Bone marrow (tissue), 2 donors: ENCODE measurements at places on chromosomes 2 and 18.

DNA sequence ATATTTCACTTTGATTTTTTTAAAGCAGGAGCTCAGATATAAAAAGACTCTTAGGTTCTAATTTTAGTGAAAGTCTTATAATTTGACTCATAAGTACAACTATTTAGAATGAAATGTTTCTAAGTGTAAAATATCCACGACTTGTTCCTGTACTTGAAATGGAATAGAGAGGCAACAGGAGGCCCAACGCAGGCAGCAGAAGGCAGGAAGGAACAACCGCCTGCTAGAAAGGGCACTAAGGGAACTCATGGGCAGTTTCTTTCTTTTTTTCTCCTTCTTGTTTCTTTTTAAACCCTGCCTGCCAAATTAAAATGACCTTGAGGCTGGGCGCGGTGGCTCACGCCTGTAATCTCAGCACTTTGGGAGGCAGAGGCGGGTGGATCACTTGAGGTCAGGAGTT is 51.0 kb downstream of the RBMS1 start:
- DNase-seq: no peak

DNA sequence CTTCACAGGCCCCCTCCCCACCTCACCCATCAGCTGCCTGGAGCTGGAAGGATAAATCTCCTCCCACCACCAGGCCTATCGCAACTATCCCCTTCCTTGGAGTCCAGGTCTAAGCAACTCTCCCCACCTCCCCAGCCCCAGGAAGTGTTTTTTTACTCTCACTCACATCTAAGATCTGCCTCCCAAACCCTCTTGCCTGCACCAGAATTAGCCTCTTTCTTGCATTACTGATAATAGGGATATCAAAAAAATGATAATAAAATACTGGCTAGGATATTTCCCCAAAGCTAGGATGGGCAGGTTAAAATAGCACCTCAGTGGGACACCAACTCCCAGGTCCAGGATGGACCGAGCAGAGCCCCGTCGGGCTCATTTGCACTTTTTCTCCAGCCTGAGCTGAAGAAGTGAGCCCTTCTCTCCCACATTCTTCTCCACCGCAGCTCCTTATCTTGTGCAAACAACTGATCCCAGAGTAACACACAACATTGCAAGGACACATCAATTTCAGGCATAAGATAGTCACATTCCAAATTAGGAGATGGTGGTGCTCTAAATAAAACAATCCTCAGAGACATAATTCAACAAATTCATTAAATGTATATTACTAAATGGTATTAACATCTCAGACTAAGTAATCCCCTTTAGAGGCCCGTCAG is 17.7 kb upstream of the CIB4 start:
- DNase-seq: no peak

DNA sequence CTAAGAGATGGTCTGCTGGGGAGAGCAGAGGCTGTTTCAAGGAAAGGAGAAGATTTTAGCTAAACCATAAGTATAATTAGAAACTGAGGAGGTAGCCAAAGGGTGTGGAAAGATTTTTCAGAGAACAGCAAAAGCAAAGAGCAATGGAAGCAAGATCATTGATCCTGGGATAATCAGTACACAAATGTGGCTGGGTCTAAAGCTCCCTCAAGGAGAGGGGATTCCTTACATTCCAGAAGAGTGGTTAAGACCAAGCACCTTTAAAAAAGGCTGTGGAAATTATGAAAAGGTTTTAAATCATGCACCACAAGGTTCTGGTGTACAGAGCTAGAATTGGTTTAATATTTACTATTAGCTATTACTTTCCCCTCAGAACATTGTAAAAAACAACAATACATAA is 246.0 kb upstream of the UBE2E3 start:
- DNase-seq: no peak

DNA sequence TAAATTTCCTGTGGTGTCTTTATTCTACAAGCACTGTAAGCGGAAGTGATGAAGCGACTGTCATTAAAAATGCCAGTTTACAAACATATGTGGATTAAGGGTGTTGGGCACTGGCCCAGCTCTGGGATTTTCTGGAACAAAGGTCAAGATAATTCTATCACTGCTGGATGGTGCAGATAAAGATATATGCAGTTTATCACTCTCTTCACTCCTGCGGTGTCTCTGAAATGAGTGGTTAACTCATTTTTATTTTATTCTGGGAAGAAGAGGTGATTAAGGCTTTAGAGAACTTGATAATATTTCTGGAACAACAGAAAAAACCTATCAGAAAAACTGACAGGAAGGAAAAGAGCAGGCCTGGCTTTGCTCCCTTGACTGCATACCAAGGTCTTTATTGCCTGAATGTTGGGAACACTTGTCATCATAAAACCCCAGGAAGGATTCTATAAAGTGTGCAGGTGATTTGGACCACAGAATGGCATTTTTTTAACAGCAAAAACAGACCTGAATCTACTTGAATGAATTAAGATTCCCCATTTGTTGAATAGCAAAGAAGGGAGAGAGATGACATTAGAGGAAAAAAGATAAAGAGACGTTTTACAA is 32.4 kb downstream of the ABCB11 start:
- no peak for DNase-seq

GRCh38 chr2:61016392-61017002 is 1.0 kb upstream of the PEX13 start:
- no peak for DNase-seq

GRCh38 chr2:234911271-234911670 is 40.5 kb upstream of the SH3BP4 start:
- DNase-seq: no peak

DNA sequence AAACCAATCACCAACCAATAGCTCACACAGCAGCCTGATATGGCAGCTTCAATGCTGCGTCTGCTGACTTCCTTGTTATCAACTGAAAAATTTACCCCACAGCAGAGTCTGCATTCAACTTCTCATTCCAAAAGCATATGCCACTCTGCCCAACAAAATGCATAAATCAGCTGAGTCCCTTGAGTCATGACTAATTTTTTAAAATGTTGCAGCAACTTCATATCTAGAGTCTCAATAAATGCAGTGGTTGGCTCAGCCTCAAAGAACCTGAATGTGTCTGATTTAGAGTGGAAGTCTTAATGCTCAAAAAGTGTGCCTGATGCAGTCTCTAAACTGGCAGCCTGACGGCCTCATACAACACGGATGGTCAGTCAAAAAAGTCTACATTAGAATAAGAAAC is 46.5 kb downstream of the FARSB start:
- DNase-seq: no peak

DNA sequence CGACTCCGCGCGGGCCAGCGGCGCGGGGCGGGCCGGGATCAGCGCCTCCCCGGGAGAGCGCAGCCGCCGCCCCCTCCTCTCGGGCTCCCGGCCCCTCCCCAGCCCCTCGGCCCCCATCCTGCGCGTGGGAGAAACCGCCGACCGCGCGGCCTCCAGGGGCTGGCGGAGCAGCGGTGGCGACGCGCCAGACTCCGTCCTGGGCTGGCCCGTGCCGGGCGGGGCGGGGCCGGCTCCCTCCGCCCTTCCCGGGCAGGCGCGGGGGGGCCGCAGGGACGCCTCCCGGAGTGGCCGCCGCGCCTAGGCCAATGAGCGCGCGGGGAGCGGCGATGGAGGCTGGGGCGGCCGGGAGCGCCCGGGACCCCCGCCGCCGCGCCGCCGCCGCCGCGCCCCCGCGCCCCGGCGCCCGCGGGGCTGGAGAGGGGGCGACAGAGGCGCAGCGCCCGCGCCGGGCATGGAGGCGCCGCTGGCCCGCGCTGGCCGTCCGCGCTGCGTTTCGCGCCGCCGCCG is 49.1 kb downstream of the KCNIP3 start:
- DNase-seq: no peak

DNA sequence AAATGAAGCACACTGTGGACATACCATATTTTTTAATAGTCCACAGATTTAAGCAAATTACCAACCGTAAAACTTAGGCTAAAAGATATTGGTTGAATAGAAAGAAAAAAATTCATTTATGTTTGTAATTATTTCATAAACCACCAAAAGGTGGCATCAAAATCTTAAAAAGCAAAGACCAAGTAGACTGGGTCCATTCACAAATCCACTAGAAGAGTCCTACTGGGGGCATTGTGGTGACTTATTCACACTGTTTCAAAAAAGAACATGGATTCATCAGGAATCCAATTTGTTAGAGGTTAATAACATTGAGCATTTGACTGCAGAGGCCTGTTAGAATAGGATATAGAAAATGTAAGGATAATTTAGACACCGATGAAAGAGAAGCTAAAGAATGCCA is 194.9 kb upstream of the KYNU start:
- DNase-seq: no peak

- no peak for DNase-seq
These were observed 352.0 kb downstream of the IRS1 start for GRCh38 chr2:226447338-226448300.

- no peak for DNase-seq
These were observed at the start of gene KYNU for GRCh38 chr2:142877216-142877838. Gene KYNU, plus strand, starts transcription at chr2:142877664. Its CDS starts 7,704 bp downstream, at chr2:142885368.

- DNase-seq: no peak
These were observed 68.5 kb downstream of the ABI2 start for GRCh38 chr2:203396667-203397066.

- no peak for DNase-seq
These were observed 517.0 kb downstream of the PTPRM start for GRCh38 chr18:8084160-8084559.

- DNase-seq: no peak
These were observed 942.2 kb downstream of the CNTNAP5 start for GRCh38 chr2:124967325-124967724.

DNA sequence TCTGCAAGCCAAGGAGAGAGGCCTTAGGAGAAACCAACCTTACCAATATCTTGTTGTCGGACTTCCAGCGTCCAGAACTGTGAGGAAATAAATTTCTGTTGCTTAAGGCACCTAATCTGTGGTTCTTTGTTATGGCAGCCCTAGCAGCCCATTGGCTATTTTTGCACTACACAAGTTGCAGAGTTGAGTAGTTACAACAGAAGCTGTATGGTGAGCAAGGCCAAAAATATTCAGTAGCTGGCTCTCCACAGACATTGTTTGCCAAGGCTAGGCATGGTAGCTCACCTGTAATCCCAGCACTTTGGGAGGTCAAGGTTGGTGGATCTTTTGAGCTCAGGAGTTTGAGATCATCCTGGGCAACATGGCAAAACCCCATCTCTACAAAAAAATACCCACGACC is 27.1 kb upstream of the SCYGR1 start:
- no peak for DNase-seq

- DNase-seq: no peak
These were observed 23.4 kb upstream of the GLI2 start for GRCh38 chr2:120712180-120712681.

DNA sequence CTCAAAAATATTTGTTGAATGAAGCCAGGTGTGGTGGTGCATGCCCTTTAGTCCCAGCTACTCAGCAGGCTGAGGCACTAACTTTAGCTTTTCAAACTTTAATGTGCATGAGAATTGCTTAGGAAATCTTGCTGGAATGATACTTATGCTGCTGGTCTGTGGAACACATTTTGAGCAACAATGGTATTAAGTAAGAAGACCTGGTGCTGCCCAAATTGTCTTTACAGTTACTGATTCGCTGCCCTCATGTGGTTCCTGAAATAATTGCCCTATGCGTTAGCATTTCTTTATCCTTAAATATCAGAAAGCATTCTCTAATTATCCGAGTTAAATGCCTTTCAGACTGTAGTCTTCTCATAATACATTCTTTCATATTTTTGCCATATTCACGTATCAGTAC is 76.0 kb upstream of the SESTD1 start:
- DNase-seq: no peak

GRCh38 chr2:62306751-62307468 is 111.0 kb downstream of the B3GNT2 start:
- DNase-seq: no peak

GRCh38 chr2:8974016-8974415 is 29.5 kb downstream of the MBOAT2 start:
- DNase-seq: no peak

GRCh38 chr18:48813321-48813720 is 137.4 kb downstream of the SMAD7 start:
- no peak for DNase-seq

GRCh38 chr2:184155791-184156190 is 442.5 kb upstream of the ZNF804A start:
- DNase-seq: no peak

- DNase-seq: no peak
These were observed 14.3 kb upstream of the ITGA6 start for GRCh38 chr2:172412984-172413492.

DNA sequence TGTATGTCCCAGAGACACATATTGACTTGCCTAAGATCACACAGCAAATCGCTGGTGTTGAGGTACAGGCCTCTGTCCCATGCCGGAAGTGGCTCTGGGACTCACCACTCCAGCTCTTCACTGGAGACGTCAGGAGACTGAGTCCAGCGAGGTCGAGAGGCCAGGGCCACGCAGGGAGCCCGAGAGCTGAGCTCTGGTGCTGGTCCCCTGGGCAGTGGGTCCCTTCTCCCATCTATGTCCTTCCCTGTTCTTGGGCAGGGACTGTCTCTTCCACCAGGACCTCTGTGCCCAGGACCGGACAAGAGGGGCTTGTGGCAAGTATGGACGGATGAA is 62.4 kb upstream of the TWIST2 start:
- DNase-seq: no peak

- no peak for DNase-seq
These were observed 79.4 kb upstream of the MAP4K3 start for GRCh38 chr2:39516347-39517101.

- DNase-seq: no peak
These were observed 335.7 kb upstream of the CDH7 start for GRCh38 chr18:65415098-65415497.

GRCh38 chr18:46416706-46417638 is 240.0 kb downstream of the LOXHD1 start:
- no peak for DNase-seq

GRCh38 chr2:13779996-13780395 is 852.5 kb upstream of the LRATD1 start:
- no peak for DNase-seq

DNA sequence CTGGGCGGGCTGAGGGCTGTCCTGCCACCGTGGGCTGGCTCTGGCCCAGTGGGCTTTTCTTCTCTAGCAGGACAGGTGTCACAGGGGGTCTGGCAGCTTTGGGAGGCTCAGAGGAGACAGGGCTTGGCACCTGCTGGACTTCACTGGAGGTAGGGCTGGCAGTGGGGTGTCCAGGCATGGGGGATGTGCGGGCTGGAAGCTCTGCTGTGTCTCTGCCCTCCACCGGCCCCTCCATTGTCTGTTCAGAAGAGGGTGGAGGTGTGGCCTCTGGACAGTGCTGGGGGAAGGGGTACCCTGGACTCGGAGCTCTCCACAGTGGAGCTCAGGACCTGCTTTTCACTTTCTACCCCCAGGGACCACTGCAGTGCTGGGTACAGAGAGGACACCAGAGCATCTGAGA is 9.2 kb downstream of the PTPRN start:
- DNase-seq: no peak

GRCh38 chr18:2846636-2847316 is at the start of gene EMILIN2:
Gene EMILIN2, plus strand, starts transcription at chr18:2847006. Its CDS starts 183 bp downstream, at chr18:2847189.
- DNase-seq: no peak

DNA sequence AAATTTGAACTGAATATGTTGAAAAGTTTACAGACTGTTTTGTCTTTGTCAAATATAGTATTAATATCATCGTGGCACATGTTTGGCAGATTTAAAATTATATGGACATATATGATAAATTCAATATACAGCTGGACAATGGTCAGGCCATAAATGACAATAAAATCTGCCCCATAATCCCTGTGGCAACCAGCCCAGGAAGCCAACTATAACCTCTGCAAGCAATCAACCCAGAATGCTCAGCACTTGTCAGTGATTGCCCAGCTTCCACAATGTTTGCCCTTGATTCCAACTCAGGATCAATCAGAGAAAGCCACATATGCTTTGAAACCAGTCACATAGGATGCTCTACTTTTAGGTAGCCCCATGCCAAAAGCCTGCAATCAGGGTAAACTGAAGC is 671.9 kb downstream of the SUCLG1 start:
- DNase-seq: no peak
